ENCODE measurements at places on chromosomes 7 and 10. TPM values are rescaled to one million over a fixed set of nuclear protein-coding genes. Genes with fewer than 3 reads are reported as not detected.

DNA sequence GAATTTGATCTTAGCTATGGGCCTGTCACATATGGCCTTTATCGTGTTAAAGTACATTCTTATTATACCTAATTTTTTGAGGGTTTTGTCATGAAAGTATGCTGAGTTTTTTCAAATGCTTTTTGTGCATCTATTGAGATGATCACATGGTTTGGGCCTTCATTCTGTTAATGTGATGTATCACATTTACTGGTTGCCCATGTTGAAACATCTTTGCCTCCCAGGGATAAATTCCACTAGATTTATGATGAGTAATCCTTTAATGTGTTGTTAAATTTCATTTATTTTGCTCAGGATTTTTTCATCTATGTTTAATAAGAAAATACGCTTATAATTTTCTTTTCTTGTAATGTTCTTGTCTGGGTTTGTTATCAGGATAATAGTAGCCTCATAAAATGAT, 442.0 kb downstream of the MDFIC start:
- DNase-seq = no peak

- DNase-seq = no peak
Observed at GRCh38 chr7:18532813-18533212, 37.3 kb downstream of the HDAC9 start.

DNA sequence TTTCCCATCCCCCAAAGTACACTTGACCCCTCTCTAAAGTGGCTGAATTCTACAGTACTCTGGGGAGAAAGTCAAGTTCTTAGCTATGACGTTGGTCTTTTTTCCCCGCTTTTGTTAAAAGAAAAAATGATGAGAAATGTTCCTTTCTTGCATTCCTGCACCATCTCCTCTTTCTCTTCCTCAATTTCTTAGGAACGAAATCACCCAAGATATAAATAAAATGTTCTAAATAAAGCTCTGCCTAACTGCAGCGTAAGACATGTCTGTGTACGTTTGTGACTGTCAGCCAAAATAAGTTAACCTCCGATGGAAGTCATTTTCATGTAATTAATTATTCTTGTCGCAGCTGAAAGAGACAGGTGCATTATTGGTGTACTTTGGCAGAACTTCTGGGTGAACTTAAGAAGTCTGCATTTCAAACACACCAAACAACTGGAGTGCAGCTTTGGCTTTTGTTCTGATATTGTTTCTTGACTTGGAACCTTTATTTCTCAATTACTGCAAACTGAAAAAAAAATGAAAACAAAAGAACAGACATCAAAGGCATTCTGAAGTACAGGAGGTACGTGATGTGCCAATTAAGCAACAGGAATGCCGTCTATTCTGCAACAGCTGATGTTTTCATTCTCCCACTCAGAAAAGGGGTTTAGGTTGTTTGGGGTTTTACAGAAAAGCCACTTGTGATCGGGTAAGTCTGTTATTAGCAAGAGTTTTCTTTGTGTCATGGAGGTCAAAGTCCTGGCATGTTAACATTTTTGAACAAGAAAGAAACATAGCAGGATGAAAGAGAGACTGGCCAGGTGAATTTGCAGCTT, 82.4 kb upstream of the SDK1 start:
- no peak for DNase-seq

DNA sequence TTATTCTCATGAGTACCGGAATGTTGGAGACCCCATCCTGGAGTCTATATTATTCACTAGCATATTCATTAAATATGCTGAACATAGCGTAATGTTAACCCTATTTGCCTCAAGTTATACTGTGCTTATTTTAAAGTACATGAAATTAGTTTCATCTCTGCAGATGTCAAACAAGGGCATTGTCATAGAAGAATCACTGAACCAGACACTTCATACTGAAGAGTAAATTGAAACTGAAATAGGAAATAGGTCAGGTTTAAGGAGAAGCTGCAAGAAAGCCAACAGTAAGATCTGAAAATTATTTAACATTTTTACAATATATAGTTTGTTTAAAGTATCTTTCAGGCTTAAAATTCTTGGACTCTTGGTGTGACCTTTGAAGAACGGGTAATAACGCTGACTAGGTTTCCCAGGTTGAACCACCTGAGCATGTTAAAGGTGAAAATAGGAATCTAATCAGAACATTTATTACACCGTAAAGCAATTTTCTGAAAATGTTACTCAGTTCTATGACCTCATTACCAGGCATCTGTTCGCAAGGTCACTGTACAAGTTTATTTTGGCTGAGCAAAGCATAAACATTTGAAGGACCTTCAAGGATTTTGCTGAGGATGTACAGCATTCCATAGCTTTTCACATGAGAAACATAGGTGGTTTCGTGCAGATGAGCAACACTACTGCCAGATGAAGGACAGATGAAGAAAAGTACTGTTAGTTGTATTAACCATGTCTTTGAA, 82.7 kb downstream of the REEP3 start:
- DNase-seq = no peak

- DNase-seq = no peak
Observed at GRCh38 chr10:22010539-22010938, 7.0 kb upstream of the DNAJC1 start.

GRCh38 chr7:138515001-138515528, 55.0 kb downstream of the TRIM24 start:
- no peak for DNase-seq

GRCh38 chr7:4297918-4298219, 384.2 kb upstream of the FOXK1 start:
- DNase-seq = no peak

DNA sequence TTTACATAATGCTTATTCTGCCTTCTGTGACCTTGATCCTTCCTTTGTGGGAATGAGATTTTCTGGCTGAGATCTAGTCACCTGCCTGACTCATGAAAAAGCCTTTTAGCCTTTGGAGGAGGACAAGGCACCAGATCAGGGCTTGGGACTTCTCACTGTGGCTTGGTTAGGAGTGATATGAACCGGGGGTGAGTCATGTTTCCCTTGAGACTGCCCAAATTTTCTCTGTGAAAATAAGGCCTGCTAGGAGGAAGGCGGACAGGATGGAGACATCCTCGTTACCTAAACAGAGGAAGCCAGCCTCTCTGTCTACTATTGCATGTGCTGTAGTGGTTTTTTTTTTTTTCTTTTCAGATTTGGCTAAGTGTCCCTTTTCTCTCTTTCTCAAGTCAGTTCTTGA, 57.8 kb downstream of the EVX1 start:
- no peak for DNase-seq

DNA sequence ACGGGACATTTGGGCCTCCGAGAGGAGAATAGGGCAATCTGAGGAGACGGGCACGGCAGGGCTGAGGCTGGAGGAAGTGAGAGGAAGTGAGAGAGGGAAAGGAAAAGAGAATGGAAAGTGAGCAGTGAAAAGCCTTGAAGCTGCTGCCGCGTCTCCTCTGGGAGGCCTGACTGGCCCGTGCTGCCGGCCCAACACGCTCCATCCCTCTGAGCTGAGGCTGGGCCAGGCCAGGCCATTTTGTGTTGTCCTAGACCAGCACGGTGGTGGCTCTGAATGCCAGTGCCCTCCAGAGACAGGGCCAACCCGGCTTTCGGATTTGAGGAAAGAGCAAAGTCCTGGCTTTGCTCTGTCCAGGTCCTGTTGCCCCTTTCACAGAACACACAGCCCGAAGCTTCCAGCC, 361.1 kb upstream of the SHH start:
- no peak for DNase-seq

DNA sequence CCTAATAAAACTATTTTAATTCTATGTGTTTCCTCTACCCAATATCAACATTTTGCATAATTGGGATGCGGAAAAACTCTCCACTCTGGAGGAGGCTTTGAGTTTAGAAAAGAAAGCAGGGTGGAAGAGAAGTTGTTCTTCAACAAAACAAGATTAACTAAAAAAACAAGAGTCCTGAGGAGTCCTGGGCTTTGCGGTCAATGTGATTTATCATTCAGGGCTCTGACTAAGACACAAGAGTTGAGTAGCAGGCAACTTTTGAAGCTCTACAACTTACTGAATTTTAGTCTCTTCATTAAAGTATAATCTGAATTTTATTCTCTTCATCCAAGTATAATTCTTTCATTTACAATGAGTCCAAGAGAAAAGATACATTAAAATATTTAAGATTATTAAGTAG, 18.3 kb upstream of the TMEM26 start:
- DNase-seq = no peak

- DNase-seq = no peak
Observed at GRCh38 chr10:24202181-24202570, 6.8 kb upstream of the KIAA1217 start.

DNA sequence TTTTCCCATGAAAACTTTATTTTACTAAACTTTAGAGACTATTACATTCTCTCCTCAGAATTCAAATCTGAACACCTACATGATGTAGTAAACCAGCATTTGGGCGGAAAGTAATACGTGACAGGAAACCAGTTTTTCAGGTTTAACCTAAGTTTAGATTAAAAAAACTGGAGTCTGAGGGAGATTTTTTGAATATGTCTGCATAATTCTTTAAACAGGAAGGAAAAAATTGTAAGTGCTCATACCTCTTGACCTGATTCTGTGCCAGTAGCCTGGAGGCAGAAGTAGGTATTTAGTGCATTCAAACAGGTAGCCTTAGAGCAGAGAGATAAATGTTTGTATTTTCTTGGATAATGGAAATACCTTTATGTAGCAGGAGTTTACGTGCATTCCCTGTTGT, 224.3 kb downstream of the MDFIC start:
- DNase-seq = no peak

DNA sequence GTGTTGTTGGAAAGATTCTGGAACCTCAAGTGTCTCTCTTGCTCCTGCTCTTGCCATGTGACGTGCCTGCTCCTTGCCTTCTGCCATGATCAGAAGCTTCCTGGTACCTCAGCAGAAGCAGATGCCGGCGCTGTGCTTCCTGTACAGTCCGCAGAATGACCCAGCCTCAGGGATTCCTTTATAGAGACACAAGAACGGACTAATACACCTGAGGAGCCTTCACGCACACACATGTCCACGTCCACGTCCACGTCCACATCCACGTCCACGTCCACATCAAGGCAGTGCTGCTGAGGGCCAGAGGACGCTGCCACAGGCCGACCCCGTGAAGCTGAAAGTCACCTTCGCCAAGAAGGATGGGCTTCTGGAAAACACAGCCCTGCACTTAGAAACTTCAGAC, 190.1 kb downstream of the MAD1L1 start:
- DNase-seq = no peak

DNA sequence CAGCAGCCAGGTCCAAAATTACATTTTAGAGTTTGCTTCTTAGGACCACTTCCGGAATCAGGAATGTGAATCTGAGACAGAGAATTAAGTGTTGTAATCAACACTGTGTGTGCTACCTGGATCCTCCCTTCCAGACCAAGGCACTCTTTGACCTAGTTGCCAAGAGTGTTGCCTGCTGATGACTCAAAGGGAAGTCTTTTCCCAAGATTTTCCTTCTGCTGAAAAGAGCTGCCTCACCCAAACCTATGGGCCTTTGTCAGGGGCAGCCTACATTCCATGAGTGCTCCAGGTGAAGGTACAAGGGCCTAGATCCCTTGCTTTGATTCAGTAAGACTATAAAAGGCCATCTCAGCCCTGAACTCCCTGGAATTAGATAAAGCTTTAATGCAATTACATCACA, 712.5 kb upstream of the ANKRD30A start:
- DNase-seq = no peak

DNA sequence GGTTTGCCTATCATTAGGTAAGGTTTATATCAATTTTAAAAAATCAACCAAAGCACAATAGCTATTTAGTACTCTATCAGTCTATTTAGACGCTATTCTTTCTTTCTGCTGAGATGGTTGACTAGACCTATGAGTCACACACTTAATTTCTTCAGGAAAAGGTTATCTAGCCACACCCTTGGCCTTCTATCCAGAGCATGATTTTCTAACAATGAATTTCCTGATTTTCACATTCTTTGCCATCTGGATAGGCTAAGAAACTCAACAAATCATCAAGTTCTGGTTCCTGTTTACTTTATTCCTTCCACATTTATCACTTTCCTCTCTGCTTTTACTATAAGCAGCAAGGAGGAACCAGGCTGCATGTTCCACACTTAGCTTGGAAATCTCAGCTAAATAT, 8.1 kb downstream of the PRPS1L1 start:
- no peak for DNase-seq

The TMEM72 gene
- not detected for total RNA-seq

The ZNF853 gene
- total RNA-seq = 12.7 TPM

The NPM3 gene
- 19.9 TPM for total RNA-seq

The KNDC1 gene
- total RNA-seq = 0.14 TPM

Measured in thoracic aorta (tissue), 2 donors.